Thymus (tissue), 14 donors: ENCODE measurements at places on chromosomes 16 and 17.

- no peaks in the 10 kb centered on the region for H3K27me3 ChIP-seq
- no peaks in the 10 kb centered on the region for H3K36me3 ChIP-seq
- H3K4me1 ChIP-seq, result no peaks in the 10 kb centered on the region
- DNase-seq, result no peak
These were observed 27.0 kb downstream of the PIGL start for GRCh38 chr17:16243801-16244567.

DNA sequence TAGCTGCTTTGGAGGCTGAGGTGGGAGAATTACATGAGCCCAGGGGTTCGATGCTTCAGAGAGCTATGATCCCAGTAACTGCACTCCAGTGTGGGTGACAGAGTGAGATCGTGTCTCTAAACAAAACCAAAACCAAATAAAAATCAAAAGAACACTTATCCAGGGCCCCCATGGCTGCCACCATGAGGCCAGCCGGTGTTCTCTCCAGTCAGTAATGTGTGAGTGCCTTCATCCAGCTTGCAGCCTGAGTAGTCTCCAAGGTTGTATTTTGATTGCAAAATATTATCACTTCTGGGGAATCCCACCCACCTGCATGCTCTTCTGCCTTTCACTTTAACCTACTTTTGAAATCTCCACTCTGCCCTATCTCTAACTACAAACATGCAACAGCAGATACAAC is 221.0 kb upstream of the WSB1 start:
- no peaks in the 10 kb centered on the region for H3K27me3 ChIP-seq
- H3K27ac ChIP-seq, result no peak overlapping the region
- no peaks in the 10 kb centered on the region for H3K36me3 ChIP-seq
- no peaks in the 10 kb centered on the region for H3K4me1 ChIP-seq
- DNase-seq, result no peak
- H3K4me3 ChIP-seq, result no peak overlapping the region

DNA sequence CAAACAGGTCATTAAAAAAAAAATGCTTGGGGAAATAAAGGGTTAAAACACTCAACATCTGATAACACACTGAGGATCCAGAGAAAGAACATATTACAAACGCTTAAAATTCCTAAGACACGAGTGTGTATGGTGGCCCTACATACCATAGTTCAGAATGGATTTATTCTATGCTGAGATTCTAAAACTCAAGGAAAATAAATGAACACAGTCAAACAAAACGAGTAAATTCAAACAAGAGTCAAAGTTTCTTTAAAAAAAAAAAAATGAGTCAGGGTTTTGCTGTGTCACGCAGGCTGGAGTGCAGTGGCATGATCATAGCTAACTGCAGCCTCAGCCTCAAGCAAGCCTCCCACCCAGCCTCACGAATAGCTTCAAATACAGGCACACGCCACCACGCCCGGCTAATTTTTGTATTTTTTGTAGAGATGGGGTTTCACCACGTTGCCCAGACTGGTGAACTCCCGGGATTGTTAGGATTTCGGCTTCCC is 17.4 kb downstream of the CRK start:
- no peaks in the 10 kb centered on the region for H3K4me1 ChIP-seq
- no peaks in the 10 kb centered on the region for H3K27me3 ChIP-seq
- H3K27ac ChIP-seq, result no peak overlapping the region
- no peak overlapping the region for H3K4me3 ChIP-seq
- DNase-seq, result no peak

DNA sequence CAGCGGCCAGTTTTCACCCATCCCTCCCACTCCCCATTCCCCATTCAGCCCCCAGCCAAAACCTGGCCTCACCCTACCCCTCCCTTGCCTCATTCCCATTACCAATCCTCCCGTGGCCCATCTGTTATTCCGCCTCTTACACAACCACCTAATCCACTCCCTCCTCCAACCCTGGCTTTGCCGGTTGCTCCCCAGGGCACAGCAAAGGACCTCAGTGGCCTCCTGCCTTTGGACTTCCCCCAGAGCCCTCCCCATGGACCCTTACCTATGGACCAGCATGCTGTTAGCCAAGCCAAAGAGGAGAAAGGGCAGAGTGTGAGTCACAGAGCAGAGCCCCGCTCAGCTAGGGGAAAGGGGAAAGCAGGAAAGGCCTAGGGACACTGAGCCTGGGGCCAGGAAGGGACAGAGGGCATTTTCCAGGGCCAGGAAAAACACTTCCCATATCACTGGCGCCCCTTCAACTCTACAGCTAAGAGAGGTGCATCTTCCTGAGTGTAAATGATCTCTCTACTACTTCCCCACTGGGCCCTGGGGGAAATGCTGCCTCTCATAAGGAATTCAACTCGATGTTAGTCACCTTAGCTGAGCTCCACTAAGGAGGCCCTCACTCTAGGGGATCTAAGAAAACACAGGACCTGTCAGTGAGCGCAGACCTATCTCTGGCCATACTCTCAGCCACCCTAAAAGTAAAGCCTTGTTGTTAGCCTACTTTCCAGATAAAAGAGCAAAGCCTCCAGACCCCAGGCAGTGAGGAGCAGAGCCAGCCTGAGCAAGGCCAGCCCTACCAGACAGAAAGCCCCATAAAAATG is 10.6 kb downstream of the PEMT start:
- H3K4me1 ChIP-seq, result no peaks in the 10 kb centered on the region
- no peaks in the 10 kb centered on the region for H3K27me3 ChIP-seq
- H3K36me3 ChIP-seq, result no peaks in the 10 kb centered on the region
- DNase-seq, result no peak

- no peak for DNase-seq
- no peaks in the 10 kb centered on the region for H3K4me1 ChIP-seq
- H3K27me3 ChIP-seq, result no peaks in the 10 kb centered on the region
- H3K4me3 ChIP-seq, result no peak overlapping the region
- H3K27ac ChIP-seq, result no peak overlapping the region
These were observed 65.7 kb upstream of the KSR1 start for GRCh38 chr17:27390540-27390939.

GRCh38 chr17:48123111-48123510 is 15.5 kb downstream of the SNX11 start:
- no peaks in the 10 kb centered on the region for H3K27me3 ChIP-seq
- H3K27ac ChIP-seq, result no peak overlapping the region
- no peak for DNase-seq
- H3K36me3 ChIP-seq, result peaks cover 48% of the 10 kb centered on the region
- H3K4me1 ChIP-seq, result no peaks in the 10 kb centered on the region

GRCh38 chr16:87874639-87875427 is 5.5 kb upstream of the SLC7A5 start:
- peak overlapping the region; percentile 50 for H3K27ac ChIP-seq
- peaks cover 32% of the 10 kb centered on the region for H3K4me1 ChIP-seq
- H3K4me3 ChIP-seq, result no peak overlapping the region
- no peak for DNase-seq

DNA sequence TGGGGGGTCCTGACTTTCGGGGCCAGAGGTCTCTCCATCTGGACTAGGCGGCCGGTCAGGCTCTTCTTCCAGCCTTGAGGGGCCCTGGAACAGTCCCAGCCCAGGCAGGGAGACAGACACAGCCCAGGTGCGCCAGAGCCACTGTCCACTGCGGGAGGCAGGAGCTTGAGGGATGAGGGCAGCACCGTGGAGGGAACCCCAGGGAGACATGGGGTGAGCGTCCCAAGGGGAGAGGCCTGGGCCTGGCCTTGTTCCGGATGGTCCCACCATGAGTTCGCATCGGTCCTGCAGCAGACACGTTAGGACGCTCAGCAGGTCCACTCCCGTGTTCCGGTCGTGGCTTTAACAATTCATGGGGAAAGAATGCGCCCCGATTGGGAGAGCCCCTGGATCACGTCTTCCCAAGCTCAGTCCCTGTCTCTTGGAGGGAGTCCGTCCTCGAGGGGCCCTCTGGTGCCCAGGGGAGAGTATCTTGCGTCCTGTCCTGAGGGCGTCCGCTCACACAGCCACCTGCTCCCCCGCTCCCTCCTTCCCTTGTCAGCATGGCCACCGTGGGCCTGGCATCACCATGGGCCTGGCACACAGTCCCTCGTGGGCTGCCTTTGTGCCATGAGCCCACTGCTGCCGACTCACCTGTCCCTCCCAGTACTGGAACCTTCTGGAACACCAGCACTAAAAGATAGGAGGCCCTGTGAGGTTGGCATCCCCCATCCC is 6.7 kb upstream of the NUDT16L1 start:
- H3K4me1 ChIP-seq, result no peaks in the 10 kb centered on the region
- no peaks in the 10 kb centered on the region for H3K27me3 ChIP-seq
- no peak overlapping the region for H3K4me3 ChIP-seq
- peaks cover 47% of the 10 kb centered on the region for H3K36me3 ChIP-seq

DNA sequence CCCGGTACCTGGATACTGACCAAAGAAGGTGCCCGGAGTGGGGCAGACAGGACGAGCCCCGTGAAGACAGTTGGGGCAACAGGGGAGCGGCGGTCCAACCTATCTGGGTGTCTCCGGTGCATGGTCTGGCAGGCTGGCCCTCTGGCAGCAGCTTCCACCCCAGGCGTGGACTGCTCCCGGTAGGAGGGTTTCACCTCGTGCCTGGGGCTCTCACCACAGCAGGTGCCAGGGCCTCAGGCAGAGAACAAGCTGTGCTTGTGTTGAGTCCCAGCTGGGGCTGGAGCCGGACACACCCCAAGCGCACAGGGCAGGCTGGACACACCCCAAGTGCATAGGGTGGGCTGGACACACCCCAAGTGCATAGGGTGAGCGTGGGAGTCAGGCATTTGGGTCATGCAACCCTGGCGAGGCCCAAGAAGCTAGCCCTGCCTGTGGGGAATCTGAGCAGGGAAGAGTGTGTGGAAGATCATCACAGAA is 1.5 kb upstream of the FBXL16 start:
- H3K4me1 ChIP-seq, result no peaks in the 10 kb centered on the region
- H3K27ac ChIP-seq, result no peak overlapping the region
- no peak overlapping the region for H3K4me3 ChIP-seq
- no peak for DNase-seq
- H3K36me3 ChIP-seq, result no peaks in the 10 kb centered on the region

GRCh38 chr17:28982131-28982793 is 23.6 kb downstream of the SEZ6 start:
- H3K4me1 ChIP-seq, result peaks cover 5% of the 10 kb centered on the region
- peak; percentile 4 for DNase-seq
- no peaks in the 10 kb centered on the region for H3K36me3 ChIP-seq
- H3K27me3 ChIP-seq, result no peaks in the 10 kb centered on the region
- no peak overlapping the region for H3K4me3 ChIP-seq

DNA sequence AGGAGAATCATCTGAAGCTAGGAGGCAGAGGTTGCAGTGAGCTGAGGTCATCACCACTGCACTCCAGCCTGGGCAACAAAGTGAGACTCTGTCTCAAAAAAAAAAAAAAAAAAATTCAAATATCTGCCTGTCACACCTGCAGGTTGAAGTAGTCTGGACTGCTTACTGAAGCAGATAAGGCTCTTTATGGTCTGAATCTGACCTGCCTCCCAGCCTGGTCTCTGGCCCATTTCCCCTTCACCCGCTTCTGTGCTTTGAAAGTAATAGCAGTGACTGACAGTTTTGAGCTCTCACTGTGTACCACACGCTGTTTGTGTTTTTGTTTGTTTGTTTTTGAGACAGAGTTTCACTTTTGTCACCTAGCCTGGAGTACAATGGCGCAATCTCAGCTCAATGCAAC is 5.8 kb downstream of the SEZ6L2 start:
- no peak for DNase-seq
- H3K36me3 ChIP-seq, result no peaks in the 10 kb centered on the region
- no peaks in the 10 kb centered on the region for H3K4me1 ChIP-seq
